ENCODE measurements at places on chromosomes 1 and 21.

DNA sequence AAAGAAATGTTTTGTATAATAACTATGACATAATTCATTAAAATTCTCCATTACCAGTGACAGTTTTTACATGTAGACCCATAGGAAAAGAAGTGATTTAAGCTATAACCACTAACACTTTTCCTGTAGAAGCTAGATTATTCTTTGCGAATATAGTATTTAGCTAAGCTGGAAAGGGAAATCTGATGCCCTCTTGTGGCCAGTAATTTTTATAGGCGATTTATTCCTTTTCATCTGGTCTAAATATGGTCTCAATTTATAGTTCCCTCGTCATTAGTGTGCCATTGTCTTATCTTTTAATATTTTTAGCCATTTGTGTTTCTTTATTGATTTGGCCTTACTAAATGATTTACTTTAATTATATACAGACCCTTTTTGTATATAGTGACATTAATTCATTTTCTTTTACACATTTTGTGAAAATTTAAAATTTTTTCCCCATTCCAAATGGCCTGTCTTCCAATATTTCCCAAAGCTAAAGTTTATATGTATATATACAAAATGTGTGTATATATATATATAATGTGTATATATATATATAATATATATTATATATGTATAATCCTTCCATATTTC is 26.7 kb downstream of the BTG3 start:
- peak; percentile 60 for DNase-seq

DNA sequence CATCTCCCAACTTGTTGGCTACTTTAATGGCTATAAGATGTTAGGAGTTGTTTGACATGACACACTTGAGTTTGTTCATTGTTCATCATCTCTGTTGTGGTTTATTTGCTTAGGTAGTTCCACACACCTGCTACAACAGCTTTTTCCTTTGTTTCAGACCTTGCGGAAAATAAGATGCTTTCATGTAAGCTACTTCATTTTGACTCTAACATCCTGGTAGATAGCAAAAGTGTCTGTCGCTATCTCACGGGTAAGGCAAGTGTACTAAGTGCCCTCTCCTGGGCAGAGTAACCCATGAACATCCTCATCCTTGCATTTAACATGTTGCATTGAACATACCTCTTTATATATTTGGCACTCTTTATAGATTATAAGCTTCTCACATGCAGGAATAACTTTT is 1.6 kb upstream of the OR10T2 start:
- DNase-seq, result no peak

DNA sequence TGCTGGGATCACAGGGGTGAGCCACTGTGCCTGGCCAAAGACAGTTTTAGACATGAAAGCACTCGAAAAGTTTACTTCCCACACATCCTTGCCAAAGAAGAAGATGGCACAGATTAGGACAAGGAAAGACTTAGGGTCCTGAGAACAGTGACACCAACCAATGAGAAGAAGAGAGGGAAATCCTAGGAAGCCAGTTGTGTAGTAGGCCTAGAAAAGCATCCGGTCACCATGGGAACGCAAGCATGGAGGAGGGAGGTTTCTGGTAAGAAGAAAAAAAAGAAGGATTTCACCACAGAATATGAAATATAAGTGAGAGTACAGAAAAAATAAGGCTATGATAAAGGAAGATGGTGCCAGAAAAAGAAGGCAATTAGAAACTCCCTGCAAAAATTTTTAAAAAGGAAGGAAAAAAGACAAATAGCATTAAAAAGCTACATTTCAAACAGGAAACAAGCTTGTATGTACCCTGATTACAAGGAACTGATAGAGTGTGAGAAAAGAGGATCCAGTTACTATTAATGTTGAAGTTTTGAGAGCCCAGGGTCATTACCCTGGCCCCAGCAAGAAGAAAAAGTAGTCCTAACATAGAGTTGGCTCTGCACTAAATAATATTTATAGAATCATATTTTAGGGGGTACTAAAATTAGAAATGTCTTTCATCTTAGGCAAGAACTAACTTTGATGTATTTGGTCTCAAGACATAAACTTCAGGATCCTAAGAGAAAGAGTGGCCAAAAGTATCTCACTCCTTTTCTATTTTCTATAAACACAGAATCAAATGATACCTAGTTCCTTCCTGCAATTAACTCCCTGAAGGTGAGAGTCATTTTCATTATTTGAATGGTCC is 16.1 kb downstream of the DIPK1A start:
- DNase-seq, result no peak

GRCh38 chr1:229119161-229119560 is 151.8 kb upstream of the RAB4A start:
- DNase-seq, result peak; percentile 60

GRCh38 chr1:97396463-97396862 is 524.4 kb downstream of the DPYD start:
- no peak for DNase-seq

- DNase-seq, result no peak
Observed at GRCh38 chr1:11886986-11887665, 28.4 kb upstream of the NPPB start.

DNA sequence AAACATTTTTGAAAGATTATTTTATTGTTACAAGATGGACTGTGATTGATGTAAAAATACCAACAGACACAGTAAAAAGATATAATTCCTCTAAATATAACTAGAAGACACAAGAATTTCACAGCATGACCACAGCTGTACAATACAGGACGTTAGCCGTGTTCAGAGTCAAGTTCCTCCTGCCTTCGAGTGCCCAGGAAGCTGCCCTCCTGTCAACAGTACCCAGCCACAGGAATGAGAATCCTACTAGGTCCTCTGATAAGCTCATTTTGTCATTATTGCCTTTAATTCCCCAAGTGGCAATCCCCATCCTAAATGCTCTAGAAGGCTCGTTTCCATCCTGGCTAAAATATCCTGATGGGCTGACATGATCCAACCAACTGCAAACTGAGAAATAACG is 16.4 kb upstream of the CAPN2 start:
- no peak for DNase-seq

- DNase-seq, result no peak
Observed at GRCh38 chr1:29767769-29768425, 531.6 kb downstream of the PTPRU start.

GRCh38 chr1:21703318-21703963 is 34.3 kb upstream of the RAP1GAP start:
- peak; percentile 15 for DNase-seq

DNA sequence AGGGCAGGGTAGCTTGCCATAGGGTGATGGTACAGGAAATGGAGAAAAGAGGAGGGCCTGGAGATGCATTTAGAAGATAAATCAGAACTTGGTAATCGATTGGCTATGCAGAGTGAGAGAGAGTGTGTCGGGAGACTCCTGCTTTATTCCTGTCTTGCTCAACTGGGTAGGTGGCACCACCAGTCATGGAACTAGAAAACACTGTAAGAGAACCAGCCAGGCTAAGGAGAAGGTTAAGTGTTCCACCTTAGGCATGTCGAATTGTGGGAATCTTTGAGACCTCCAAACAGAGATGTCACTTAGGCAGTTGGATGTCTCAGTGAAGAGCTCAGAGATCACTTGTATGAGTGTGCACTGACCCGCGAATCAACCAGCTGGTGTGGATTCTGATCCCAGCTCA is 28.7 kb upstream of the RD3 start:
- no peak for DNase-seq

GRCh38 chr1:58412071-58412580 is 134.4 kb downstream of the OMA1 start:
- DNase-seq, result peak; percentile 28

- DNase-seq, result no peak
Observed at GRCh38 chr1:197904126-197904787, 1.8 kb downstream of the C1orf53 start.

- DNase-seq, result no peak
Observed at GRCh38 chr1:103145449-103145848, 37.1 kb upstream of the COL11A1 start.

DNA sequence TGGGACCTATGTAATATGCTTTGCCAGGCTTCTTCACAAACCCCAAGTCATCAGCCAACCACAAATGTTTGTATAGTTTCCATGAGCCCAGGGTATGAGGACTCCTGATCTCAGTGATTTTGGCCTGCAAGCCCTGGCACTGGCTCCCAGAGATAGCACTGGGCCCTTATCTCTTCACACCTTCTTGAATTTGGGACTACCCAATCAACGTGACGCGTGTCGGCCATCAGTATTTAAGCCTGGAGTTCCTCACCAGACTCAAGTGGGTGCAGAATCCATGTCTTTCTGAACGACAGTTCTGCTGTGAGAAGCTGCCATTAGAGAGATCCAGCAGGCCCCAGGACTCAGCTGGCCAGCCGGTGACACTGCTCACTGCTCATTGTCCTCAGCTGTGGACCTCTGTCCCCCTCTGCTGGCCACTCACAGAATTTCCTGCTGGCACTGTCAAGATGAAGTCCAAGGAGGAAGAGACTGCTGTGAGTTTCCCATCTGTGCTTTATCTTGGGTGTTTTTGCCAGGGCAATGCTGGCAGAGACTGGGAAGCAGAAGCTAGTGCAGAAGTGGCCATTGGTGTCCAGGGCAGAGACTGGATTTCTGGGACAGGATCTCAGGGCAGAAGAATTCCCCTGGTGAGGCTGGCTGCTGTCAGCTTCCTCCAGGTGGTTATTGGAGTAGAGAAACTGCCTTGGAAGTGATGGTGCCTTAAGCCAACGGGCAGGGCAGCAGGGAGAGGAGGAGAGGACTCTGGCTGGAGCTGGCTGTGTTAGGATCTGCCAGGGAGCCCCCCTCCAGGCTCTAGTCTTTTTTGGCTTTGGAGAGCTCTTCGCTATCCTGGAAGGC is 28.4 kb downstream of the TMCC2 start:
- peak; percentile 78 for DNase-seq

GRCh38 chr1:975896-976683 is 5.8 kb downstream of the PERM1 start:
- DNase-seq, result no peak

DNA sequence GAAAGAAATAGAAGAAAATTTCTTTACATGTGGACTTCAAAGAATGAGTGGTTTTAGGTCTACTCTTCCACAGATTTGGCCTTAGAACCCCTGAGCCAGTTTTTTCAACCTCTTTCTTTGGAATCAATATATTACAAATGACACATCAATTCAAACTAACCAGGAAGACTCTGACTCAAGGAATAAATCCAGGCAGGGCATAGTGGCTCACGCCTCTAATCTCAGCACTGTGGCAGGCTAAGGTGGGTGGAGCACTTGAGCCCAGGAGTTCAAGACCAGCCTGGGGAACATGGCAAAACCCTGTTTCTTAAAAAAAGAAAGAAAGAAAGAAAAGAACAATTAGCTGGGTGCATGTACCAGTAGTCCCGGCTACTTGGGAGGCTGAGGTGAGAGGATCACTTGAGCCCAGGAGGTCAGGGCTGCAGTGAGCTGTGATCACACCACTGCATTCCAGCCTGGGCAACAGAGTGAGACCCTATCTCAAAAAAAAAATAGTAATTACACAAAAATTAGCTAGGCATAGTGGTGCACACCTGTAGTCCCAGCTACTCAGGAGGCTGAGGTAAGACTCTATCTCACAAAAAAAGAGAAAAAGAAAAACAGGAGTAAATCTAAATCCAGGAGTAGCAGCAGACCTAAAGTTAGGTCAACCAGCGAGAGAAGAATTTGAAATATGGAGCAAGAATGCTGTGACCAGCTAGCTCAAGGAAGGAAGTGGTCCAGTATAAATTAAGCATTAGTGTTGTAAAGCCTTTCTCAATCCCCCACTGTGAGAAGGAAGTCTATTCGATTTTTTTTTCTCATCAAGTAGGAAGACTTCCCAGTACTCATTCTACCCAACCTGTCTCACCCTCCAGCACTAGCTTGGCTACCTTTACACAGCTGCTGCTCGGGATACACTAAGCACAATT is 1.9 kb downstream of the SORT1 start:
- DNase-seq, result no peak

DNA sequence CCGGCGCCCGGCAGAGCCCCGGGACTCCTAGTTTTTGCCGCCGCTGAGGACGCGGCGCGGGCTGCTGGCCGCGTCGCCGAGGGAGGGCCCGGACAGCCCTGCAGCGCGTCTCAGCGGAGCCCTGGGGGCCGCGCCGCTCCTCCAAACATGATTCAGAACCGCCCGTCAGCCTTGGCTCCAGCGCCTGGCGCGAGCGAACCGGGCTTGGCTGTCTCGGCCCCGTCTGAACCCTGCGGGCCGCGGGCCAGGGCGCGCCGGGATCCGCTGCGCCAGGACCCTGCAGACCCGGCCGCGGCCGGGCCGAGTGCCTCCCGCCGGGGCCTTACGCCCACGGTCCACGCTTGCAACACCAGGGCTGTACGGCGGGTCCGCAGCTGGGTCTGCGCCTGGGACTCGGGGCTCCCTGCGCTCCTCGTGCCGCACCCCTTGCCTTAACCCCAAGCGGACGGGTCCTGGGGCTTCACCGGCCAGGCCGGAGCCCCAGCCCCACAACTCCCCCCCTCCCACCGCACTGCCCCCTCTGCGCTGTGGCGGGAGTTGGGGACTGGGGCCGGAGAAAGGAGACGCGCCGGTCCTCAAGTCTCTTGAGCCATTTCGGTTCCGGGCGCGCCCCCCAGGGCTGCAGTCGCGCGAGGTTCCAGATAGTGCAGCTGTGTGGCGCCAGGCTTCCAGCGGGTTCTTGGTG is 48.4 kb upstream of the CD34 start:
- DNase-seq, result no peak

DNA sequence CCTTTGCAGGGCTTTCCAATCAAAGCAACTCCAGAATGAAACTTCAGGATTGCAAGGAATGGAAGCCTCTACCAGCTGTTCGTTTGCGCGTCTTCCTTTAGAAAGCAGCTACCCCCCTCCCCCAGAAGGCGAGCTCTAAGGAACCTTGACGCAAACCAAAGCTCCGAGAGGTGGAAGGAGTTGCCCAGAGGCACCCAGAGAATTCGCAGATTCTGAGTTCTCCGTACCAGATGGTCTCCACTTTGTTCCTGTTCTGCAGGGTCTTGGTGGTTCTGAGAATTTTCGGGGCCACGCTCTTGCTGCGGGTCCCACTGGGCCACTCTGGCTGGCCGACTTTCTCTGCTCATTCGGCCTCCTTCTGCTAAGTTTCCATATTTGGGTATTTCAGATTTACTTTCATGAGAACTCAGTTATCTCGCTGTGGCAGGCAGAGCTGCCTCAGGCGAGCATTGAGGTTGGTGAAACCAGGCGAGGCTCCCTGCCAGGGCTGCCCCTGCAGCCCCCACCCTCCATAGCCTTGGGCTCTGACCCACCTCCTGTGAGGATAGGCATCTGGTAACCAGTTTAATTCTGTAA is 801 bp downstream of the TRAF5 start:
- peak; percentile 16 for DNase-seq

DNA sequence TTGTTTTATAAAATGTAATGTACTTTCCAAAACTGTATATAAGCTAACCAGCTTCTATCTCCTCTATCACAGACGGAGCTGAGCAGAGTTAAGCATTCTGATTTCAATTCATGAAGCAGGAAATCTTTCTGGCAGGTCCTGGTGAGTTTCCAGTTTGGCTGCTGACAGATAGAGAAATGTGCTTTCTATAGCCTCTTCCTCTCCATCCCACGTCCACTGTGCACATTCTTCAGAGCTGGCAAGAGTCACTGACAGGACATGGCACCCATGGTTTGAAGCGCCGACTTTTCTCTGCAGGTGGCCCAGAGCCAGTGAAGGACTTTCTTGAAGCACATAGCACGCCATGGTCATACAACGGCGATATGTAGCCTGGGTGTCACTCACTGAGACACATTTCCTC is 52.3 kb upstream of the POU2F1 start:
- DNase-seq, result no peak

Measured in LoVo (cell line).